ENCODE measurements at places on chromosomes 16 and 17.

GRCh38 chr16:49437344-49437743 is 63.7 kb downstream of the C16orf78 start:
- DNase-seq, result no peak

- no peak for DNase-seq
Observed at GRCh38 chr17:73133911-73134649, 30.7 kb upstream of the SSTR2 start.

- peak; percentile 97 for DNase-seq
Observed at GRCh38 chr16:66382171-66382965, 15.9 kb downstream of the CDH5 start.

- DNase-seq, result no peak
Observed at GRCh38 chr16:49559242-49559641, 185.6 kb downstream of the C16orf78 start.

DNA sequence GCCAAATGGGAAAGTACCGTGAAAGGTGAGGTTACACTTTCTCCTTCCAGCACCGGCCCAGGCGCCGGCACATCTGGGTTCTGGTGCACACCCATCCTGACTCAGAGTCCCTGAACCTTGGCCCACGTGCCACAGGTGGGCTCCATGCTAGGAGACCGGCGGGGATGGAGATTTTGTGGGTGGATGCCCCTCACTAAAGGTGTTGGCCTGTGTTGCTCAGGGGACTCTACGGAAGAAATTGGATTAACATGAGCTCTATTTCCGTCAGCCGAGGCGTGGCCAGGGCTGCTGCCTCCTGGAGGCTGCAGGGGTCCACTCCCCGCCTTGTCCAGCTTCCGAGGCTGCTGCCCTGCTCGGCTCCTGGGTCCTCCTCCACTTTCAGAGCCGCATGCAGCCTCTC is 30.8 kb downstream of the FBXO31 start:
- DNase-seq, result no peak

GRCh38 chr16:88354229-88355092 is 28.3 kb upstream of the ZNF469 start:
- DNase-seq, result no peak

GRCh38 chr17:18258356-18259038 is at the start of gene FLII:
TSS of gene FLII (minus strand) at chr17:18258738. CDS start at chr17:18258690, 48 bp downstream.
- no peak for DNase-seq

- DNase-seq, result no peak
Observed at GRCh38 chr16:27689711-27690110, 139.8 kb downstream of the KATNIP start.

- DNase-seq, result no peak
Observed at GRCh38 chr16:67112591-67113399, 3.1 kb downstream of the PHAF1 start.

- DNase-seq, result no peak
Observed at GRCh38 chr16:56838622-56839337, 26.2 kb upstream of the SLC12A3 start.

GRCh38 chr17:11178581-11178980 is 62.4 kb upstream of the SHISA6 start:
- no peak for DNase-seq

GRCh38 chr16:81367821-81368220 is 53.1 kb downstream of the GAN start:
- DNase-seq, result no peak

DNA sequence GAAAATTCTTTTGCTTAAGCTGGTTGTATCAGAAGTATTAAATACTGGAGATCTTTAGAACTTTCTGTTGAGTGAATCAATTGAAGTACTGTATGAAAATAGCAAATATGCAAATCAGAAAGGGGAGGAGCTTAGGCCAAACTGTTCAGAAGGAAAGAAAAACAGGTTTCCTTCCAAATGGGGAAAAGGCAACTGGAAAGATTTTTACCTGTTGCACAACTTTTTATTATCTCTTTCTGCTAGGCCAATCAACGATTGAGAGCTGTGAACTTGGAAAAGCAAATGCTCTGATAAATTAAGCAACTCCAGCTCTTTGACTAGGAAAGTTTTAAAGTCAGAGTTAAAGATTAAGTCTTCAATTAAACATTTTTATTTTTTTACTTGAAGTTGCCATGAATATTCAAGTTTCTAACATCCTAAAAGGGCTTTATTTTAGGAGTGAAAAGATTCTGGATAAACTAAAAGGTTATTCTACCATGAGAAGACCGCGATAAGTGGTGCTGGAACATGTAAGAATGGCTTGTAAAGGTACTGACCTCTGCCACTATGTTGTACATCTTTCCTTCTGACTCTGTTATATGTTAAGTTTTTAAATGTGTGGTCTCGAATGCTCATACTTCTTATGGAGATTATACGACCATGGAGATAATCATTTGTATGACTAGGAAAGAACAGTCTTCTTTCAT is 16.5 kb downstream of the DCUN1D3 start:
- no peak for DNase-seq

GRCh38 chr16:86537486-86537885 is 17.5 kb downstream of the MTHFSD start:
- no peak for DNase-seq

DNA sequence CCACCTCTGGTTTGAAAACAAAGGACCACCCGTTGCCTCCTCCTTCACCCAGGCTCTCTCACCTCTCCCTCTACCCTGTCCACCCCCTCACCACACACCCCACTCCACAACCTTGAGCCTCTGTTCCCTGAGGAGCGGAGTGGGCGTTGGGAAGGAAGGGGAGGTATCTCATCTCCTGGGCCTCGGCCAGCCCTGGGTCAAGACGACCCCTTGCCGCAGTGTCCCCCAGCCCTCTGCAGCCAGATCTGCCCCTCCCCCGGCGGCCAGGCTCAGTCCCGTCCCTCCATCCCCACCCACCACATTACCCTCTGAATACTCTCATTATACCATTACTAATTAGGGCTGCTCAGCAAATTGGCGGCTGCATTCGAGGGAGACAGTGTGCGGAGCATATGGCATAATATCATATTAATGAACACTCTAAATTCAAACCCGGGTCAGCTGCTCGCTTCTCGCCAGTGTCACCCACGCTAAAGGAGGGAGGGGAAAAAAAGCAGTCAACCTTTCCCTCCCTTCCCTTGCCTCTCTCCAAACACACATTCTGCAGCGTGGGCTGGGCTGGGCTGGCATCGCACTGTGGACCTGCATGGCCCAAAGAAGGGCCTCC is 123.2 kb upstream of the LHX1 start:
- no peak for DNase-seq

- DNase-seq, result no peak
Observed at GRCh38 chr17:71656964-71657858, 463.6 kb upstream of the SOX9 start.

DNA sequence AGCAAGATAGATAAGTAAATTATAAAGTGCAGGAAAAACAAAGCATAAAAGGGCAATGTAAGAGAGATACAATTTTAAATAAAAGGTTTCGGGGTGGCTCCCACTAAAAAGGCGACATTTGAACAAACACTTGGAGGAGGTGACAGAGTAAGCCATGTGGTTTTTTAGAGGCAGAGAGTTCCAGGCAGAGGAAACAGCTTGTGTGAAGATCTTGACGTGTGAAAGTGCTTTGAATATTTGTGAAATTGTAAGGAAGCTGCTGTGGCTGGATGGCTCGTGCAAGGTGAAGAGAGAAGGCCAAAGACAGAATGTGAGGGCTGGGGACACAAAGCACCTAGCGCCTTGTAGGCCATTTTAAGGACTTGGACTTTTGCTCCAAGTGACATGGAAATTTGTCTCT is 28.6 kb upstream of the HYDIN start:
- DNase-seq, result no peak

GRCh38 chr17:14784997-14785696 is 480.0 kb downstream of the PMP22 start:
- no peak for DNase-seq

GRCh38 chr17:43573579-43574321 is 27.6 kb upstream of the ETV4 start:
- no peak for DNase-seq

DNA sequence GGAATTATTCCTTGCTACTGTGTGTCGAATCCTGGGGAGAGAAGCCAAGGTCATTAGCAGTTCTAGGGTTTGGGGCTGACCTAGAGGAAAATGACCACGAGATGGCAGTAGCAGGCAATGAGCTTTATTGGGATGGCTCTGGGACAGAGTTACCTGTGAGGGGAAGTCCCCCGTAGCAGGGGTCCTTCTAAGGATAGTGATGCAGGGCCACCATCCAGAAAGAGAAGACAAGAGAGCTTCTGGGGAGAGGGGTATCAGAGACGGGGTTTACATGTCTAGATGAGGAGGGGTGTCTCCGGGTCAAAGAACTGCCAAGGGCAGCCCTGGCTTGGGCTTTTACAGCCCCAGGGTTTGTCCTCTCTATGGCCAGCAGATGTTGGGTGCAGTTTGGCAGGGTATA is 6.4 kb upstream of the GGT6 start:
- DNase-seq, result peak; percentile 48

GRCh38 chr17:41730479-41730878 is 4.0 kb downstream of the HAP1 start:
- DNase-seq, result no peak

- DNase-seq, result no peak
Observed at GRCh38 chr16:1438229-1439057, 5.9 kb downstream of the CCDC154 start.
